Aortic smooth muscle cell (primary cell): ENCODE measurements at places on chromosomes 3 and 15. TPM values are rescaled to one million over a fixed set of nuclear protein-coding genes. Genes with fewer than 3 reads are reported as not detected.

The SAMMSON gene
- not detected in 2 replicates for total RNA-seq

The IL5RA gene
- not detected in 2 replicates for total RNA-seq

The TNFSF10 gene
- total RNA-seq: 2.6 and 3.3 TPM in 2 replicates

The ZDHHC19 gene
- total RNA-seq: not detected in 2 replicates

The CELSR3 gene
- 0.37 and 0.66 TPM in 2 replicates for total RNA-seq

The PDZRN3 gene
- total RNA-seq: 53.7 and 59.6 TPM in 2 replicates
